ENCODE measurements at places on chromosomes 4 and X. TPM values are rescaled to one million over a fixed set of nuclear protein-coding genes. Genes with fewer than 3 reads are reported as not detected.
A peak's percentile ranks its signal among the peaks of the same experiment; 100 is the strongest.

DNA sequence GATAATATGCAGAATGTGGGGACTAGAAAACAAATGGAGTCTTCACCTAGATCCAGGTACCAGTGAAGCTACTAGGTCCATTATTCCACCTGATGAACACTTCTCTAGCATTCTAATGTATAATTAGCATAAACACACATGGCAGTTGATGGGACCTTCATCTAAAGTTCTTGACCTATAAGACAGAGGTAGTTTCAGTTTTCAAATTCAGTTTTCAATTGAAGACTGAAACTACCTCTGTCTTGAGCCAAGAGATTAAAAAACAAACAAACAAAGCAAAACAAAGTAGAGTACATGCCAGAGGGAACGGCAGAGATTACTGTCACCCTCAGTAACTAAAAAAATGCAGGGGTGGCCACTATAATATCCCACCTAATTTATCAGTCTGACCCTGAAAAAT is 199.9 kb upstream of the NEIL3 start:
- H3K4me3 ChIP-seq = no peak overlapping the region
- no peaks in the 10 kb centered on the region for H3K27me3 ChIP-seq
- peaks cover 6% of the 10 kb centered on the region for H3K4me1 ChIP-seq
- no peak for DNase-seq
- H3K27ac ChIP-seq = no peak overlapping the region

The CCNA2 gene
- 12.1 TPM for total RNA-seq

The CTAG1A gene
- total RNA-seq = not detected

The KLHL2 gene
- 40.0 TPM for total RNA-seq

DNA sequence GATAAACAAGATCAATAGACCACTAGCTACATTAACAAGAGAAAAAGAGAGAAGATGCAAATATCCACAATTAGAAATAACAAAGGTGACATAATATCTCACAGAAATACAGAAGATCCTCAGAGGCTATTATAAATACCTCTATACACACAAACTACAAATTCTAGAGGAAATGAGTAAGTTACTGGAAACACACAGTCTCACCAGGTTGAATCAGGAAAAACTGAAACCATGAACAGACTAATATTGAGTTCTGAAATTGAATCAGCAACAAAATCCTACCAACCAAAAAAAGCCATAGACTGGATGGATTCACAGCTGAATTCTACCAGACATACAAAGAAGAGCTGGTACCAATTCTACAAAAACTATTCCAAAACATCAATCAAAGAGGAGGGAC is 211.8 kb upstream of the CPEB2 start:
- no peak overlapping the region for H3K4me3 ChIP-seq
- H3K36me3 ChIP-seq = no peaks in the 10 kb centered on the region
- DNase-seq = no peak
- H3K27me3 ChIP-seq = no peaks in the 10 kb centered on the region

DNA sequence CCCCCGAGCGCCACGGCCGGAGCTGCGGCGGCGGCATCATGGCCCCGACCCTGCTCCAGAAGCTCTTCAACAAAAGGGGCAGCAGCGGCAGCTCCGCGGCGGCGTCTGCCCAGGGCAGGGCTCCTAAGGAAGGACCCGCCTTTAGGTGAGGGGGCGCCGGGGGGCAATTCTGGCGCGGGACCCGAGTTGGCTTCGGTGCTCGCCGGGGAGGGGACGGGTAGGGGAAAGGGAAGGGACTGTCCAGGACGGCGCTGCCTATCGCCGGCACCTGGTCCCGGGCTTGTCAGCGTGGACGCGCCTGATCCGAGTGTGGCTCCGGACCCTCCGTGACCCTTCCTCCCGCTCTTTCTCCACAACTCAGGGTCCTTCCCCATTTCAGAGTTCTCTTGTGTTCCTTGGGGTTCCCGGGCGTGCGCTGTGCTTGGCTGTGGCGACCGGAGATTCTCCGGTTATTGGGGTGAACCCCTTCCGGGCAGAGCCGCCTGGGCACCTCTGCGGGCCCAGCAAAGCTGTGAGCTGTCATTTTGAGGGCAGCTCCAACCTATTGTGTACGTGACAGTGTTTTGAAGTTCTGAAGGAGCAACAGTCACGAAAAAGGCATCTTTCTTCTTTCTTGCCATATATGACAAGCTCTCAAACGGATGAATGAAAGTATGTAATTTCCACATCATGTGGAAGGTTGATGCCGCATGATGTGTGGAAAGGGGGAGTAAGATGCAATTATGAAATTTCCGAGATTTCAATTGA is 522 bp downstream of the FNIP2 start:
- no peaks in the 10 kb centered on the region for H3K27me3 ChIP-seq
- peak overlapping the region; percentile 93 for H3K27ac ChIP-seq
- DNase-seq = peak; percentile 26
- H3K4me1 ChIP-seq = peaks cover 11% of the 10 kb centered on the region

GRCh38 chr4:153521999-153522801 is 56.0 kb downstream of the TMEM131L start:
- H3K4me3 ChIP-seq = no peak overlapping the region
- no peaks in the 10 kb centered on the region for H3K27me3 ChIP-seq
- no peak for DNase-seq

DNA sequence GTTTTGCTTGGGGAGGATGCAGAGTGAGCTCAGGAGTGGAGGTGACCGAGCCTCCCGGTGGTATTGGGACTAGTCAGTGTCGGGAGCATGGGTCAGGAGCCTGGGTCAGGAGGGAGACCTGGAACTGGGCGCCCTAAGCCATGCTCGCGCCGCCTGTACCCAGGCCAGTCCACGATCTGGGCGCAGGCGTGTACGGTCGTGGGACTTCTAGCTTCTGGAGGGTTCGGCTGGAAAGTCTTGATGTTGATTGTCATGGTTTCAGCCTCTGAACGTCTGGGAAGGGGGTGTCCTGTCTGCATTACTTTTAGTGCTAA is 244 bp downstream of the EIF2S3 start:
- DNase-seq = no peak
- peak overlapping the region; percentile 99 for H3K27ac ChIP-seq
- no peaks in the 10 kb centered on the region for H3K36me3 ChIP-seq
- peaks cover 10% of the 10 kb centered on the region for H3K27me3 ChIP-seq
- H3K4me1 ChIP-seq = no peaks in the 10 kb centered on the region

The MAGEA11 gene
- not detected for total RNA-seq

The MAGEB2 gene
- total RNA-seq = not detected

DNA sequence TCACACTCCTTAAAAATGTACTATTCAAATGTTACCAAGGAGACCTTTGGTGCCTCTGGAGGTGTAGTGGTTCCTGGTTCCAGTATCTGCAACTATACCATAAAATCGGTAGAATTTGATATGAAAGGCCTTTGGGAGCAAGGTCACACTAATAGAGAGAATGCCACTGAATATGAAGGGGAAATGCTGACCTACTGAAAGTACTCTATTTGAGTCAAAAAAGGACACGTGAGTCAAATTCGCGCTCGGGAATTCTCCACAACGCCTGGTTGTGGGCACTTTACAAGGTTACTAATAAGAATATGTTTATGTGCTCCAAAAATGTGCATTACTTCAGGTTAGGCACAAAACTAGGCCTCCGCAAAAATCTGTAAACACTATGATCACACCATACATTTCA is 39.5 kb upstream of the RELL1 start:
- H3K27ac ChIP-seq = no peak overlapping the region
- H3K4me3 ChIP-seq = no peak overlapping the region
- no peaks in the 10 kb centered on the region for H3K36me3 ChIP-seq
- H3K27me3 ChIP-seq = no peaks in the 10 kb centered on the region

The TKTL2 gene
- not detected for total RNA-seq

The SLC7A11 gene
- total RNA-seq = 153 TPM

- H3K4me3 ChIP-seq = no peak overlapping the region
- H3K36me3 ChIP-seq = no peaks in the 10 kb centered on the region
- no peaks in the 10 kb centered on the region for H3K4me1 ChIP-seq
- no peaks in the 10 kb centered on the region for H3K27me3 ChIP-seq
- H3K27ac ChIP-seq = no peak overlapping the region
- DNase-seq = no peak
Observed at GRCh38 chr4:52244103-52244775, 193.1 kb downstream of the SPATA18 start.

The MAGEE2 gene
- total RNA-seq = not detected

The CXCL9 gene
- not detected for total RNA-seq

The ITM2A gene
- not detected for total RNA-seq

- no peaks in the 10 kb centered on the region for H3K36me3 ChIP-seq
- peaks cover 10% of the 10 kb centered on the region for H3K27me3 ChIP-seq
- H3K4me3 ChIP-seq = no peak overlapping the region
Observed at GRCh38 chr4:159483782-159484741, 381.2 kb downstream of the RAPGEF2 start.

DNA sequence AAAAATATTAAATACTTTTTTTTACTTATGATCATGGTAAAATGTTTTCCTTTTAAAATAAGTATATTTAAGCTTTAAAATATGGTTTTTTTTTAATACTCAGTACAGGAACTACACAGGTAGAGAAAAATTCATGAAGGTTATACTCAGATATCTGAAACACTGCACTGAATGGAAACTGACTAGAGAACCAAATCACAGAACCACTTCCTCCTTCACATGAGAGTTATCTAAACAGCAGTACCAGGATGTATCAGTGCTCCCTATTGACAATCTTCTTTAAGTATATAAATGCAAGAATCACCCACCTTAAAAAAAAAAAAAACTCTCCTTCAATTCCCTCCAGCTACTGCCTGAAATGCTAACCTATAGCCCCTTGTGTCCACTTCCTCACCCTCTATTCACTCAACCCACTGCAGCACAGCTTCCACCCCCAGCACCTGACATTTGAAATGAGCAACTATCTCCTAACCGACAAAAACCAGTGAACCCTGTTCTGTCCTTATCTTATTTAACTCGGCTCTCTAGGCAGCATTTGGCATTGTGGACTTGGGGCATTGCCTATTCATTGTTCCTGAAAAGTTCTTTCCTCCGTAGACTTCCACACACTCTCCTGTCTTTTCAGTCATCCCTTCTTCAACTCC is 9.1 kb downstream of the SLC7A3 start:
- DNase-seq = no peak
- no peak overlapping the region for H3K27ac ChIP-seq
- H3K36me3 ChIP-seq = no peaks in the 10 kb centered on the region
- no peak overlapping the region for H3K4me3 ChIP-seq
- no peaks in the 10 kb centered on the region for H3K4me1 ChIP-seq

- peaks cover 16% of the 10 kb centered on the region for H3K4me1 ChIP-seq
- no peaks in the 10 kb centered on the region for H3K27me3 ChIP-seq
Observed at GRCh38 chr4:77014256-77014655, 61.5 kb downstream of the CCNI start.

DNA sequence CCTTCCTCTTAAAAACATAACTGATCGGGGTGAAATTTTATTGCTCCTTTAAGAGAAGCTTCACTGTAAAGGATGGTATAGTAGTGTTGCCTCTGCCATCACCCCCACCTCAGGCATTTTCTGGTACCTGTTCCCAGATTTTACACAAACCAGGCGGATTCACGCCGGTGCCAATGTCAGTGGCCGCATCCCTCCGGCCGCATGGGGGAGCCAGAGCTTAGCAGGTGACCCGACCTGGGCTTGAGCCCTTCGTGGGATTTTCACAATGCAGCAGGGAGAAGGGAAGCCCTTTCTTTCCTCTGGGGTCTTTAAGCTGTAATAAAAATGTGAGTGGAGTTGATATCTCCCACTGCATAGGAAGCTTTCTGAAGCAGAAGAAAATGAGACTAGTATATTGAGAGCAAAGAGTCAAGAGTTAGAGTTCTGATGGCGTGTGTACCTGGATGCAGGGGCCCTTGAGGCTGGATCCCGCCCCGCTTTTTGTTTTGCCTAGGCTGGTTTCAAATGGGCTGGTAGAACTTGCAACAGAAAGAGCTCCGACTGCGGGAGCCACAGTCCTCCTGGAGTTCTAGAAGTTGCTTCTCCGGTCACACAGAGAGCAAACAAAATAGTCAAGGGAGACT is 59.4 kb downstream of the POLR2B start:
- no peak overlapping the region for H3K27ac ChIP-seq
- H3K4me3 ChIP-seq = no peak overlapping the region
- H3K4me1 ChIP-seq = peaks cover 24% of the 10 kb centered on the region
- no peaks in the 10 kb centered on the region for H3K27me3 ChIP-seq
- peaks cover 10% of the 10 kb centered on the region for H3K36me3 ChIP-seq
- peak; percentile 76 for DNase-seq

- H3K27me3 ChIP-seq = peaks cover 46% of the 10 kb centered on the region
- no peaks in the 10 kb centered on the region for H3K36me3 ChIP-seq
- H3K27ac ChIP-seq = peak overlapping the region; percentile 81
Observed at GRCh38 chrX:136146614-136147314, 569 bp upstream of the FHL1 start.

The TBX22 gene
- total RNA-seq = not detected

The PRKG2 gene
- total RNA-seq = 0.23 TPM

GRCh38 chrX:48703642-48704481 is 7.3 kb downstream of the SUV39H1 start:
- peak; percentile 76 for DNase-seq
- peaks cover 11% of the 10 kb centered on the region for H3K4me1 ChIP-seq
- H3K36me3 ChIP-seq = peaks cover 7% of the 10 kb centered on the region

DNA sequence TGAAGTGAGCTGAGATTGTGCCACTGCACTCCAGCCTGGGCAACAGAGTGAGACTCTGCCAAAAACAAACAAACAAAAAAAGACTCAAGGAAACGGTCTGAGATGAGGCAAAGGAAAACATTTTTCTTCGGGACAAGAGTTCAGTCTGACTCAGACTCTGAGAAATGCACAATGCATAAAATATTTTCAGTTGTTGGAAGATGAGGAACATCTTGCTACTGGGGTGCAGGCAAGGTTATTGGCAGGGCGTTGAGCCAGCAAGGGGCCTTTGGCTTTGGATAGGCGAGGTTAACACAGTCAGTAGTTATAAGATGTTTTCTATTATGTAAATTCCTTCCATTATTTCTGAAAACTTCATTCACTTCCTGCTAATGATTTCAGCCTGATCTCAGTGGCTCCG is 96.1 kb upstream of the VCX start:
- H3K4me3 ChIP-seq = no peak overlapping the region
- H3K4me1 ChIP-seq = no peaks in the 10 kb centered on the region
- no peak overlapping the region for H3K27ac ChIP-seq
- H3K36me3 ChIP-seq = no peaks in the 10 kb centered on the region
- DNase-seq = peak; percentile 1
- H3K27me3 ChIP-seq = peaks cover 11% of the 10 kb centered on the region

- H3K4me1 ChIP-seq = peaks cover 5% of the 10 kb centered on the region
- no peaks in the 10 kb centered on the region for H3K27me3 ChIP-seq
- no peaks in the 10 kb centered on the region for H3K36me3 ChIP-seq
- no peak overlapping the region for H3K27ac ChIP-seq
- DNase-seq = no peak
Observed at GRCh38 chrX:33923262-33923661, 208.9 kb downstream of the FAM47A start.

The GNRHR gene
- not detected for total RNA-seq

The GPR50 gene
- total RNA-seq = not detected

The GAGE12J gene
- not detected for total RNA-seq

DNA sequence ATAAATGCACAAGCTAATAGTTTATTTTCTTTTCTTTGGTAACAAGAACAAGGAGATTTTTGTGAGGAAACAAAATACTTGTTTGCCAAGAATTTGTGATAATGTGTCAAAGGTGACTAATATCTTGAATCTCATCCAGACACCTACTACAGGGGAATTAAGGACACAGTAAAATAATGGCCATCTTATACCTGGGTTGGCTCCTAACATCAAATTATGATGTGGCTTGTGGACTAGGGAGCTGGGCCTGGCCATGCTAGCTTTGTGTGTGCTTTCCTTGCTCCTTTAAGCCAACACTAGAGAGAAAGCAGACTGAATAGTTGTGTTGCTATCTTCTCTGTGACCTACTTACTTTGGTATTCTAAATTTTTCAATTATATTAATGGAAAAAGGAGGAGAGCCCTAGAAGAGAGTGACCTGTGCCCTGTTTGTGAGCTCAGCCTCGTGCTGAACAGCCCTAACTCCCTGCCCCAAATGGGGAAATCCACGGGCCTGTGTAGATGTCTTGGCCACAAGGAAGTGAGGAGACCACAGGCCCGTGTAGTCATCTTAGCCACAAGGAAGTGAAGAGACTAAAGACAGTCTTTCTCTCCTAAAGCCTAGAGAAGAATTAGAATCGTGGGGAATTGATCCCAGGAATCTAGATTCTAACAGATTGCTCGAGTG is 23.3 kb downstream of the ARHGAP24 start:
- H3K4me3 ChIP-seq = no peak overlapping the region

Data from MCF 10A (cell line).